ENCODE measurements at places on chromosomes 16 and 17. TPM values are rescaled to one million over a fixed set of nuclear protein-coding genes. Genes with fewer than 3 reads are reported as not detected.

DNA sequence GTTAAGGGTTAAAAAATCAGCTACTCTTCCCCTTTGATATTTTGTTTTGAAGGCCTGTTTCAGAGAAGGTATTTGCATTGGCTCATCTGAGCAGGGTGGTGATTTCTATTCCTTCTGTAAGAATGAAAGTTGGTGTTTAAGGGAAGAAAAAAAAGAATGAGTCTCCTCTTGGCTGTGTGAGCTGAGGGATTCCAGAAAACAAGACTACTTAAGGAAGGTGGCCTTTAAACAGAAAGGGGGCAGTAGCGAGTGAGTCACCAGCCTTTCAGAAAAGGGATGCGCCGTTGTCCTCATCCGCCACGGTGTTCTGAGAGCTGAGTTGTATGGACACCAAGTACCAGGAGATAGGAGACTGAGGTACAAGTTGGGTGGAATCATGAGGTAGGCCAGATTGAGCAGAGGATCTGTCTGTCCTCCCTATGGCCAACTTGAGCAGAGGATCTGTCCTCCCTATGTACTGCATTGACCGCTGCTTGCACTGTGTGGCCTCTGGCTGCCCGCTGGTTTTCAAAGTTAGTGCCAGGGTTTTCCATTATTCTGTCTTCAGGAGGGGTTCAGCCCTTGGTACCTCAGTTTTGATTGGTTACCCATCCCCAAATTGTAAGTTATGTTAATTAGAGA, 8.2 kb downstream of the PRKCA start:
- no peak for DNase-seq

- DNase-seq, result peak; percentile 39
Observed at GRCh38 chr17:17347234-17347955, 44.2 kb downstream of the NT5M start.

Gene AMZ2
- total RNA-seq, result 174 TPM

Gene MT1H
- not detected for total RNA-seq

Gene ULK2
- total RNA-seq, result 5.5 TPM

GRCh38 chr16:88433632-88434352, 19.3 kb upstream of the ZFPM1 start:
- DNase-seq, result no peak

Measured in SJSA1 (cell line).